ENCODE measurements at places on chromosomes 3 and 15.
A peak's percentile ranks its signal among the peaks of the same experiment; 100 is the strongest.

DNA sequence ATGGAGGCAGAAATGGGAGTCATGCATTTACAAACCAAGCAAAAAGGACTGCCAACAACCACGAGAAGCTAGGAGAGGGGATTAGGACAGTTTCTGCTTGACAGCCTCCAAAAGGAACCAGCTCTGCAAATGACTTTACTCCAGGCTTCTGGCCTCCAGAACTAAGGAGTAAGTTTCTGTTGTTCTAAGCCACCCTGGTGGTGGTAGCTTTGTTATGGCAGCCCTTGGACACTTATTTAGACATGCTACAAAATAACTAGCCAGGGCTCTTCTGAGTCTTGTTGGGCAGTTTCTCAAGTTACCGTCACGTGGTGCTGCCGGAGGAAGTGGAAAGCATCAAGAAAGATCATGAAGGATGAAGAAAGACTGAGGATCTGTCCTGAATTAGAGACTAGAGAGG lies 386.5 kb downstream of the LRTM1 start:
- no peak for DNase-seq

GRCh38 chr15:47685141-47685870 lies 32.0 kb upstream of the SEMA6D start:
- no peak for DNase-seq

- no peak for DNase-seq
These were observed 17.2 kb upstream of the B4GALT4 start for GRCh38 chr3:119257654-119258410.

- DNase-seq: no peak
These were observed at the start of gene SH3BP5 for GRCh38 chr3:15332405-15333098. Gene SH3BP5, minus strand, starts transcription at chr3:15332586. Its CDS starts 178 bp downstream, at chr3:15332408.

GRCh38 chr3:11006986-11007933 lies 14.7 kb downstream of the SLC6A1 start:
- DNase-seq: no peak

DNA sequence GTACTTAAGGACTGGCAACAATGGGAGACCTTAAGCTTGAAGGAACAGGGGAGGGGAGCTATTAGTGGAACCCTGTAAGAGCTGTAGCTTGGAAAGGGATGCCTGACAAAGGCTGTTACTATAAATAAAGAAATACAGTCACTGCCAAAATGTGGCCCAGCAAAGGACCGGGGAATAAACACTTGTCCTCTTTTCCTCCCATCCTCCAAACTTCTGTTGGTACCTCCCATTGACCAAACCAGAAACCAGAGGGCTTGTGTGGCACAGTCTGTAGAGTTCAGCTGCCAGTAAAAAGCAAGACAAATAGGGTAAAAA lies 25.1 kb upstream of the TCF12 start:
- DNase-seq: no peak

- no peak for DNase-seq
These were observed 124.8 kb upstream of the NECTIN3 start for GRCh38 chr3:110946810-110947209.

- no peak for DNase-seq
These were observed 49.3 kb downstream of the FBLN2 start for GRCh38 chr3:13598201-13598600.

DNA sequence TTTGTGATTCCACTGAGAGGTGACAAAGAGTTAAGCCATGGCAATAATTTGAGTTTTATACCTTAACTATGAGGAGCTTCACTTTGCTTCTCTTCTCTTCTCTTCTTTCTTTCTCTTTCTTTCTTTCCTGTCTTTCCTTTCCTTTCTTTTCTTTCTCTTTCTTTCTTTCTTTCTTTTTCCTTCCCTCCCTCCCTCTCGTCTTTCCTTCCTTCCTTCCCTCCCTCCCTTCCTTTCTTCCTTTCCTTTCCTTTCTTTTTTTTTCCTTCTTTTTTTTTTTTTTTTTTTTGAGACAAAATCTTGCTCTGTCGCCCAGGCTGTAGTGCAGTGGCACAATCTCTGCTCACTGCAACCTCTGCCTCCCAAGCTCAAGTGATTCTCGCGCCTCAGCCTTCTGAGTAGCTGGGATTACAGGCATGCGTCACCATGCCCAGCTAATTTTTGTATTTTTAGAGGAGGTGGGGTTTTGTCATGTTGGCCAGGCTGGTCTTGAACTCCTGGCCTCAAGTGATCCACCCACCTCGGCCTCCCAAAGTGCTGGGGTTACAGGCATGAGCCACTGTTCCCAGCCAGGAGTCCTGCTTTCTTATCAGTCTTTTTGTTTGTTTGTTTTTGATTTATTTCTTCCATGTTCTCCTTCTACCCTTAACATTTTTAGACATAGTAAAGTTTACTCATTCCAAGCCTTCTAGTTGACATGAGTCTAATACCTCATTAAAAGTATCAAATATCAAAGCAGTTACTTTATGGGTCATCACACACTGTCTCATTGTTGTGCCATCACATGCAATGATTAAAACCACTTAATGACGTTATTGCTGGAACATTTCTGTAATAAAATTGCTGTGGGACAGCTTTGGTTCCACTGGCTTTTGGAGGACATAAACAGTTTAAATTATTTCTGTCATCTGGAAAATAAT lies 29.9 kb downstream of the SLC49A4 start:
- no peak for DNase-seq

GRCh38 chr15:75008629-75009326 lies 13.4 kb downstream of the SCAMP5 start:
- no peak for DNase-seq

GRCh38 chr15:77993374-77993911 lies 84.1 kb downstream of the TBC1D2B start:
- DNase-seq: no peak

DNA sequence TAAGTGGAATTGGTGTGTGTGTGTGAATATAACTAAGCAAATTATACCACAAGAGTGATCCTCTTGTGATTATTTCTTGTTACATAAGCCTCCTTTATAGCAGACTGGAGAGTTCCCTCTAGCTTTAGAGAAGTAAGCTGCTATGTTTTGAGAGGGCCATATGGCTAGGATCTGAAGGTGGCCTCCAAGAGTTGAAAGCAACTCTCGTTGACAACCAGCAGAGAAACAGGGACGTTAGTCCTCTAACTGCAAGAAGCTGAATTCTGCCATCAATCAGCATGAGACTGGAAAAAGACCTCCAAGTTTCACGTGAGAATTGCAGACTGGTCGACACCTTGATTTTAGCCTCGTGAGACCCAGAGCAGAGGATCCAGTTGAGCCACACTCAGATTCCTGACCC lies 278.5 kb upstream of the ZNF717 start:
- DNase-seq: peak; percentile 94

GRCh38 chr3:101942356-101942755 lies 93.0 kb downstream of the NFKBIZ start:
- no peak for DNase-seq

GRCh38 chr15:96053031-96053780 lies 277.3 kb upstream of the NR2F2 start:
- DNase-seq: peak; percentile 64

GRCh38 chr3:12425850-12426579 lies 58.3 kb upstream of the TSEN2 start:
- no peak for DNase-seq

- no peak for DNase-seq
These were observed 69.5 kb upstream of the EPHB3 start for GRCh38 chr3:184491867-184492615.

DNA sequence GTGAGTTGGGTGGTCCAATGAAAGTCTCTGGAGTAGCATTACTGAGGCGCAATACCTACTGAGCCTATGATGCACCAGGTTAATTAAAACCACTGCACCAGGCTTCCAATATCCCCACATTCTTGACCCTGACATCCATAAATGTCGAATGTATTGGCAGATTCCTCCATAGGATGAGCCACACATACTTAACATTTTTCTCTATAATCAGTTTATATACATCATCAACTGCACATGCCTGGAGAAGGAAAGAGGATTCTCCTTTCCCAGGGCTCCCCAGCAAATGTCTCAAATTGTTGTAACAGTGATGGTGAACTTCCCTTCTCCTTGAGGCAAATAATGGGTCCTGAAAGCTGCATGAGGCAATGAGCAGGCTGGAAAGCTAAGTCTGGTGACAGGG lies 82.3 kb upstream of the LPP start:
- DNase-seq: no peak

GRCh38 chr3:170021083-170021482 lies 16.7 kb upstream of the GPR160 start:
- DNase-seq: no peak

- DNase-seq: no peak
These were observed 23.1 kb downstream of the ANXA2 start for GRCh38 chr15:60374628-60375081.

Measured in NCI-H524 treated with DMSO at 0.1 percent for 48 hours (cell line).